ENCODE measurements at places on chromosomes 1 and 21.

- DNase-seq = no peak
These were observed 1103.3 kb upstream of the B3GALT2 start for GRCh38 chr1:194289569-194290266.

- DNase-seq = no peak
These were observed 17.4 kb upstream of the PLEKHA6 start for GRCh38 chr1:204376919-204377799.

DNA sequence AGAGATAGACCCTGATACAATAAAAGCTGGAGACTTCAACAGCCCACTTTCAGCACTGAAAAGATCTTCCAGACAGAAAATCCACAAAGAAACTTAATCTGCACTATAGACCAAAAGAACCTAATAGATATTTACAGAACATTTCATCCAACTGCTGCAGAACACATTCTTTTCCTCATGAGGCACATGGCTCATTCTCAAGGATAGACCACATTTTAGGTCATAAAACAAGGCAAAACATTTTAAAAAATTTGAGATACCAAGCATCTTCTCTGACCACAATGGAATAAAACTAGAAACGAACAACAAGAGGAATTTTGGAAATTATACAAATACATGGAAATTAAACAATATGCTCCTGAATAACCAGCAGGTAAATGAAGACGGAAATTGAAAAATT is 15.0 kb upstream of the IL20 start:
- no peak for DNase-seq

DNA sequence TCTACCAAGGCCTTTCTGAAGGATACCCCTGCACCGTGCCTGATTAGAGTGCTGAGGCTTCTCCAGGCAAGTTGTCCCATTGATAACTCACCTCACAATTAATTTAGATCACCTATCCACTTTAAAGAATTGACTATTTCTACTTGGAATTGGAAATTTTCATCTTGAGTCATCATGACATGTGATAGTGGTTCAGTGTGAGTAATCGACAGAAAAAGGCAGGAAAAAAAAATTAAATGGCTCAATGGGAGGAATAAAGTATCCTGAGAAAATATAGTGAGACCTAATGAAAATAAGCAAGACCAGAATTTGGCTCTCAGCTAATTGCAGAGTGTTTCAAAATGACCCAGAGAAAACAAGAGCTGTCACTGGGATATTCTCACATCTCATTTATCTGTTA is 222.4 kb upstream of the C8B start:
- DNase-seq = no peak

DNA sequence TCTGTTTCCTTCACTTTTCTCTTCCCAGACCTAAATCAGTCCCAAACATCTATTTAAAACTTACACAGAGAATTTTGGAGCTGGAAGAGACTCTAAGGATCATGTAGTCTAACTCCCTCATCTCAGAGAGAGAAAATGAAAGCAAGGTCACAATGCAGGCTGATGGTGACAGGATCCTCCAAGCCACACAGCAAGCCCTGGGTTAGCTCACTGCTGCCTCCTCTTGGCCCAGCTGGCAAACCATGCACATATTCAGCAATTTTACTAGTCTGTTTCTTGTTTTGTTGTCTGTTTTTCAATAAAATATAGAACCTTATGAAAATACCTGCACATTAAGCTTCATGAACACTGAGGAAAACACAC is 27.7 kb upstream of the LY9 start:
- no peak for DNase-seq

DNA sequence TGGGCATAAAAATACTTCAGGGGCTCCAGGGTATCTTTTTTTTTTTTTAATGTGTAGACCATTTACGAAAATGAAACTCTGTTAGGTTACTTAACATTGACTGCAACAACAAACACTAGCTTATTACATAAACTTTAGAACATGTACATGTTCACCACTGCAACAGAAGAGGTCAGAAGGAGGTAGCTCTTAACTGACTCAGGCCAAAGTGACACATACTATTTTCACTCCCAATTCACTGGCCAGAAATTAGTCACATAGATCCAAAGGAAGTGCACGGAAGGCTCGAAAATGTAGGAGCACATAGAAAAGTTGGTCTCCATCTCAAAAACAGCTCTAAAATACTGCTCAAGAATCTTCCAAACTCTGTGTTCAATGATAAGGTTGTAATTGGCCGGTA is 107.2 kb downstream of the AKT3 start:
- DNase-seq = no peak

DNA sequence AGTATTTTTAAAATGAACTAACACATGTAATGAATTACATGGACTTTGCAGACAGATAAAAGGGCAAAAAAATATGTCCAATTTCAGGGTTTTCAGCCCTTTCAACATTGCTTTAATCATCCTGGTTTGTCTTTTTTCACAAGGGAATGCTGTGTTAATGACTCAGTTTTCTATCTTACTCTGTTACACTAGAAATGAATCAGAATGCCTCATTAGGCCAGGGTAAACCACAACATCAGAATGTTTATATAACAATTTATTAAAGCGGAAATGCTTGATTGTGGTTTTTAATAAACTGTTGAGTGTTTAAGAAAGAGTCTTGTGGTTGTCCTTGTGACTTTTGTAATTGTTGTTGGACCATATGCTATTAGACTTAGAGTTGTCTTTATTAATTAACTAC is 13.5 kb downstream of the GORAB start:
- no peak for DNase-seq

DNA sequence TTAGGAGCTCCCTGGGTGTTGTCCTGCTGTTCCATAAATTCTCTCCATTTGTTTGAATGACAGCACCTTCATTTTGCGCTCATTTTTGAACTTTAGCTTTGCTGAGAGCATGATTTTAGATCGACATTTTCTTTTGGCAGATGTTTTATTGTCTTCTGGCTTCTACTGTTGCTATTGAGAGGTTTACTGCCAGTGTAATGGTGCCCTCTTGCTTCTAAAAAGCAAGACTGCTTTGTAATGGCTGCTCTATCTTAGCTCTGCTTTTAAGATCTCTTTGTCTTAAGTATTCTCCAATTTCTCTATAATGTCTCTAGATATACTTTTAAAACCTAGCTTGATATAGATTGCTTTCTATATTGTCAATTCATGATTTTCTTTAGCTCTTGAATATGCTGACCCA is 27.8 kb downstream of the THEM4 start:
- DNase-seq = no peak

GRCh38 chr1:63906047-63906704 is 132.4 kb downstream of the ROR1 start:
- DNase-seq = no peak

GRCh38 chr1:30419831-30420230 is 303.6 kb downstream of the MATN1 start:
- no peak for DNase-seq

GRCh38 chr1:3943806-3944577 is 43.9 kb upstream of the C1orf174 start:
- no peak for DNase-seq

DNA sequence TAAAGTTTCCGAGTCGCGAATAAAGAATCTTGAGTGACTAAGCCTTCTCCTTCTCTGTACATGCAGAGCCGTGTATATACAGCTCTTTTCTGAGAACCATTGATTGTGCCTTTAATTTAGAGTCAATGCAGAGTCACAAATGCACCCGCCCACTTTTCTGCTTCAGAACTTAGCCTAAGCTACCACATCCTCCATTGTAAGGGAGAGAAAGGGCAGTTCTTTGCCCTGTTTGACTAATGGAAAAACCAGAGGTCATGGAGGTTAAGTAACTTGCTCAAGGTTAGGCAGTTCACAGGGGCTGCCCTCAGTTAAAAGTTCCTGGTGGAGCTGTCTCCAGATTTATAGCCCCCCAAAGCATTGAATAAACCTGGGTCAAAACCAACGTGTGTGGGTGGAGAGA is 139.6 kb downstream of the TOMM20 start:
- DNase-seq = no peak

- no peak for DNase-seq
These were observed 29.5 kb downstream of the RUNX1 start for GRCh38 chr21:35019631-35020032.

DNA sequence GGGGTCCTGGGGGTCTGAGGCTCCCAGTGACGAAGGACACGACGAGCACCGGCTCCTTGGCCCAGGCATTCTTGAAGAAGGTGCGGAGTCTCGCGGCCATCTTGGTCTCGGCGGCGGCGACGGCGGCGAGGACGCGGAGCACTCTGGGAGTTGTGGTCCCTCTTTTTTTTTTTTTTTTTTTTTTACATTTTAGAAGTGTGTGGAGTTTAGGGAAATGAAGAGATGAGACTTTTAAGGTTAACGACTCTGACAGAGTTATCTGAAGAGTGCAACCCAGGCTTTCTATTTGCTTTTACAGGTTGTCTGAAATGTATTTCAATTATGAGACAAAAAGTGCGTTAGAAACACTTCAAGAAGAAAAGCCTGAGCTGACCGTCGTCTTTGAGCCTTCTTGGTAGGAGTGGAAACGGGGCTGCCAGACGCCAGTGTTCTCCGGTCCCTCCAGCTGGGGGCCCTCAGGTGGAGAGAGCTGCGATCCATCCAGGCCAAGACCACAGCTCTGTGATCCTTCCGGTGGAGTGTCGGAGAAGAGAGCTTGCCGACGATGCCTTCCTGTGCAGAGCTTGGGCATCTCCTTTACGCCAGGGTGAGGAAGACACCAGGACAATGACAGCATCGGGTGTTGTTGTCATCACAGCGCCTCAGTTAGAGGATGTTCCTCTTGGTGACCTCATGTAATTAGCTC is 9.7 kb downstream of the OR2B11 start:
- no peak for DNase-seq

- no peak for DNase-seq
These were observed 118.5 kb downstream of the UCHL5 start for GRCh38 chr1:192940658-192941057.

DNA sequence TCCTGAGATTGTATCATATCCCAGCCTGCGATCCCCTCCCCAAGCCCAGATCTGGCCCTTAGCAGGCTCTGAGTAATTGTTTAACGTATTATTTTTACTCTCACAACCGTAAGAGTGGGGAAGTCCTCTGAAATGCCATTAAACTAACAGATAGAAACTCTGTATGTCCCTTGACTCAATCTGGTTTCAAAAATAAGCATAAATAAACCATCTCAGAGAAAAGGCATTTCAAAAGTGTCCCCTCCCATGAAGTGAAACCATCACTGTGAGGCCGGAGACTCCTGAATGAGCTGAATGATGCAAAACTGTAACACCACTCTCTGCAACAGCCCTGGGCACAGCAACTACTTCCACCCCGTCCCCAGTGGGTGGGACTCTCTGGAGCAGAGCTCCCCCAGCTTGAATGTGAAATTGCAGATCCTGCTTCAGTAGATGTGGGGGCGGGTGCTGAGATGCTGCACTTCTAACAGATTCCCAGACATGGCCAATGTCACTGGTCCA is 104.1 kb downstream of the SYF2 start:
- DNase-seq = no peak

GRCh38 chr21:38955495-38955894 is 149.8 kb downstream of the ETS2 start:
- no peak for DNase-seq

GRCh38 chr21:36079010-36079649 is 9.3 kb downstream of the CBR1 start:
- DNase-seq = no peak

DNA sequence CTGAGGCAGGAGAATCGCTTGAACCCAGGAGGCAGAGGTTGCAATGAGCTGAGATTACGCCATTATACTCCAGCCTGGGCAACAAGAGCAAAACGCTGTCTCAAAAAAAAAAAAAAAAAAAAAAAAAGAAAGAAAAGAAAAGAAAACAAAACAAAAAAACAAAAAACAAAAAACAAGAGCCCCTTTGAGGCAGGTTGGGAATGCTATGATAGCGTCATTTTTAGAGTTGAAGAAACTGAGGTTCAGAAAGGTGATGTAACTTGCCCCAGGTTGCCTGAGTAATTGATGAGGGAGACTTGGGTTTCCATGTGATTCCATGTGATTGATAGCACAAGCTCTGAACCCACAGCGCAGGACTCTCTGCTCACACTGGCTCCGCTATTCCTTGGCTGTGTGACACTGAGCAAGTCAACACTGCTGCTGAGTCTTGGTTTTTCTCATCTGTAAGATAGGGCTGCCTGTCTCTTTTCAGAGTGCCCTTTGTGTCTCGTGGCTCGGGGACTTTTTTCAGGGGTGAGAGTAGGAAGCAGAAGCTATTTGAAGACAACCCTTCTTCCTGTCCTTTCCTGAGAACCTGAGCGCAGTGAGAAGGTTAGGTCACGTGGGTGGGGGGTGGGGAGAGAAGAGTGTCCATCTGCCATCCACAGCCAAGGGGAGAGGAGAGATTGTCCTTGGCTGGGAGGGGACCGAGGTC is 2.5 kb downstream of the CNR2 start:
- DNase-seq = no peak

DNA sequence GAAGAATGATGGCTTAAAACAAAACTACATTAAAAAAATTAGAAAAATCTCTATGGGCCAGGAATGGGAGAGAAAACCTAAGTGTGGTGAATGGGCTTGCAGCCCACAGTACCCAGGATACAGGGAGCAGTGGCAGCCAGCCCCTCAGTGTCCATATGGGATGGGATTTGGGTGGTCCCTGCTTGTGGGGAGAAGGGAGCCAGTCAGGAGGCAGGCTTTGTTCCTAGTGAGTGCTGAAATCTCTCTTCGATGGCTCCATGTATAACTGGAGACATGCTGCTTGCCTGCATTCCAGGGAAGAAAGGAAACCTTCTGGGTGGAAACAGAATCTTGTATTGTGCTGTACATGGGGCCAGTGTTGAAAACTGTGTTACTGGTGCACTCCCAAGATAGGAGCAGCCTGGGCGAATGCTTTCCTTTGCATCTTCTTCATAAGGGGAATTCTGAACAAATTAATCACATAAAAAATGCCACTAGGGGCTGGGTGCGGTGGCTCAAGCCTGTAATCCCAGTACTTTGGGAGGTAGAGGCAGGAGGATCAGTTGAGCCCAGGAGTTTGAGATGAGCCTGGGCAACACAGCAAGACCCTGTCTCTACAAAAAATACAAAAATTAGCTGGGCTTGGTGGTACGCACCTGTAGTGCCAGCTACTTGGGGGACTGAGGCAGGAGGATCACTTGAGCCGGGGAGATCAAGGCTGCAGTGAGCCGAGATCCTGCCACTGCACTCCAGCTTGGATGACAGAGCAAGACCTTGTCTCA is 36.0 kb downstream of the PTPRU start:
- DNase-seq = no peak

DNA sequence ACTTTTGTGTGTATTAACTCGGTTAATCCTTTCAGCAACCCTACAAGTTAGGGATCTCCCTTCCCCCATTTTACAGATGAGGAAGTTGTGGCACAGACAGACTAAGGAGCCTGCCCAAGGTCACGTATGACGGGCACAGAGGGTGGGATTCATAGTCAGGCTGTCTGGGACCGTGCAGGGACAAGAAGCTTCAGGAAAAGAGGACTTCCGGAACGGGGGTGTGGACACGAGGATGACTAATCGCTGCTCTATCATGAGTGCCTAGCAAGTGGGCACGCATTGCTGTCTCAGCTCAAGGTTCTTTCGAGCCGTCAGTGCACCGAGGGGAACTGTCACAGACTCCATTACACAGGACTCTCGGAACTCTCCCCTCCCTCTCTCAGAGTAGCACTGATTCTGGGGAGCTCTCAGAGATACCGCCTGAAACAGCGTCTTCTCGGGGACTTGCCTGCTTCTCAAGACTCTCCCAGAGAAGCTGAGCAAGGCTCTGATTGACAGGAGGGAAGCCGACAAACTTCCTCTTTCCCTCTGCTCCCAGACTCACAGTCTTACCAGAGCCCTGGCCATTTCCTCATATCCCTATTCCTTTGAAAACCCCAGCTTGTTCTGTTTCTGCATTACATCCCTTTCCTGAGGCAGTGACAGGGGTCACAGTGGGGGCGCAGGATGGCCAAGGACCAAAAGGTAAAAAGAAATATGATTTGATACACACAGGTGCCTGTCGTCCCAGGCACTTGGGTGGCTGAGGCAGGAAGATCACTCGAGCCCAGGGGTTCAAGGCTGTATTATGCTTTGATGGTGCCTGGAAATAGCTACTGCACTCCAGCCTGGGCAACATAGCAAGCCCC is 14.4 kb downstream of the FHAD1 start:
- DNase-seq = no peak
